ENCODE measurements at places on chromosomes 6 and 20.

GRCh38 chr20:63778034-63778752 is 38.6 kb downstream of the SLC2A4RG start:
- no peak for DNase-seq

DNA sequence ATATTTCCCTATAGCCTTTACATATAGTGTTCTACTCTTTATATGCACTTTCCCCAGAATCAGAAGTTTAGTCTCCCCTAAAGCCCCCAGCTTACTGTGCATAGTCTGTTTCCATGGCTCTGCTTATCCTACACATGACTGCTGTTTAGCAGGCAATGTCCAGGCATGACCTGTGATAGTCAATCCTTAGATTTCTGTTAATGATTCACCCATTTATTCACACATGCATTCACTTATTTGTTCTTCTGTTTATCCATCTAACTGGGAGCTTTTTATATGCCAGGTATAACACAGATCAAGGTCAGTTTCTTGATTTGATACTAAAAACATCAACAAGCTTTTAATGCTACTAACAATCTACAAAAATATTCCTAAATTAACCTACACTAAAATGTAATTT is 300.8 kb downstream of the PHF3 start:
- no peak for DNase-seq

GRCh38 chr6:140138311-140139010 is 764.0 kb upstream of the CITED2 start:
- no peak for DNase-seq

GRCh38 chr6:166228839-166229528 is 61.3 kb upstream of the TBXT start:
- no peak for DNase-seq

GRCh38 chr6:121868206-121868605 is 432.8 kb downstream of the GJA1 start:
- DNase-seq: no peak

DNA sequence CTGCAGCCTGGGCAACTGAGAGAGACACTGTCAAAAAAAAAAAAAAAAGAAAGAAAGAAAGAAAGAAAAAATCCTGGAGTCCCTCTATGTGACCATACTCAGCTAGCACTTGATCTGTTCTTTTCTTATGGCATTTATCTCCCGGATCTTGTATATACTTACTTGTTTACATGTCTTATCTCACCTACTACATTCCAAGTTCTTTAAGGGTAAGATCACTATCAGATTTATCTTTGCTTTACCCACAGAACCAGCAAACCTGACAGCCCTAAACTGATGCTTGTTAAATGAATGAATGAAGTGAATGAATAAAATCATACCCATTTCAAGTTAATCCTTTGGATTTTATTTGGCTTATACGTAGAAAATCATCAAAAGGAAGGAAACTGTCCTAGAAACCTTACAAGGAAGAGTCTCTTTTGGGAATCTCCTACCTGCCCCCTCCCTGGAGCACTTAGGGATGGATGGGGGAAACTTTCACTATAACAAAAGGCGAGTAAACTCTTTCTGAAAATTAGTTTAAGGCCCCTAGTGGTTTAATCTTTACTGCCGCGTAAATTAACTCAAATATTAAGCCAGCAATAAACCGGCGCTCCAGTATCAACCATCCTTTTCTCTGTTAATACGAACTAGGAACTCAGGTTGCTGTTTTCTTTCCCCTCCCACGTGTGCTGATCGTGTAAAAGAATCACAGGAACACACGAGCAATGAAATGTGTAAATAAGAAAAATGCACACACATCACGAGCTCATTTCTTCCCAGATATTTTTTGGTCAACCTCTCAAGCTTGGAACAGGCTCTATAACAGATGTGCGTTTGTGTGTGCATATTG is 1.3 kb upstream of the UTRN start:
- no peak for DNase-seq

GRCh38 chr6:112332274-112332673 is 14.9 kb upstream of the RFPL4B start:
- no peak for DNase-seq

DNA sequence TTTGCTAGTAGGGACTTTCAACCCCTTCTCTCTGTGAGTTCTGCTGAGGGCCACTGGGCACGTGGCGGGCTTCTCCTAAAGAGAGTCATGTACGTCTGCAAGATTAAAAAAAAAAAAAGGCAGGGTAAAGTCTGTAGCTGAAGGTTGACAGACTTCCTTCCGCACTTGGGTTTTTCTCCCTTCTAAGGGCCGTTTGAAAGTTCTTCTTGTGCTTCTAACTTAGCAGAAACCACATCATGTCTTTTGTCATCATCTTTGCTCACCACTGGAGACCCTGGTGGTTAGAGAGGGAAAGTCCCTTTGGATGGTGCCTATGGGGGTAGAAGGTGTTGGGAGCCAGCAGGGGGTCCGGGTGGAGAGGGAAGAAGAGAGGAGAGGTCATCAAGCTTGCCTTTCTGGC is 31.4 kb downstream of the PRDM1 start:
- no peak for DNase-seq

GRCh38 chr6:55174211-55175026 is at the start of gene HCRTR2:
TSS of gene HCRTR2 (plus strand) at chr6:55174515. CDS start at chr6:55174588, 73 bp downstream.
- DNase-seq: no peak

- no peak for DNase-seq
These were observed 6.6 kb downstream of the HTR1B start for GRCh38 chr6:77456531-77457248.

- no peak for DNase-seq
These were observed 129.3 kb upstream of the PTCHD4 start for GRCh38 chr6:48240287-48240686.

DNA sequence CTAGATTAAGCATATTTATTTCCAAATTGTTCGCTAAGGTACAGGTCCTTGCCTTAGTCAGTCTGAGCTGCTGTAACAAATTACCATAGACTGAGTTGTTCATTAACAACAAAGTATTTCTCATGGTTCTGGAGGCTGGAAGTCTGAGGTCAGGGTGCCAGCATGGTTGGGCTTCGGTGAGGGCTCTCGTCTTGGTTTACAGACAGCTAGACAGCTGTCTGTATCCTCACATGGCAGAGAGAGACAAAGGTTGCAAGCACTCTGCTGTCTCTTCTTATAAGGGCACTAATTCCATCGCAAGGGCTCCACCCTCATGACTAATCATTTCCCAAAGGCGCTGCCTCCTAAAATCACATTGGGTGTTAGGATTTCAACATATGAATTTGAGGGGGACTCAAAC is 115.3 kb upstream of the GMDS start:
- no peak for DNase-seq

GRCh38 chr20:3843490-3843889 is 3.1 kb upstream of the MAVS start:
- DNase-seq: peak; percentile 18

DNA sequence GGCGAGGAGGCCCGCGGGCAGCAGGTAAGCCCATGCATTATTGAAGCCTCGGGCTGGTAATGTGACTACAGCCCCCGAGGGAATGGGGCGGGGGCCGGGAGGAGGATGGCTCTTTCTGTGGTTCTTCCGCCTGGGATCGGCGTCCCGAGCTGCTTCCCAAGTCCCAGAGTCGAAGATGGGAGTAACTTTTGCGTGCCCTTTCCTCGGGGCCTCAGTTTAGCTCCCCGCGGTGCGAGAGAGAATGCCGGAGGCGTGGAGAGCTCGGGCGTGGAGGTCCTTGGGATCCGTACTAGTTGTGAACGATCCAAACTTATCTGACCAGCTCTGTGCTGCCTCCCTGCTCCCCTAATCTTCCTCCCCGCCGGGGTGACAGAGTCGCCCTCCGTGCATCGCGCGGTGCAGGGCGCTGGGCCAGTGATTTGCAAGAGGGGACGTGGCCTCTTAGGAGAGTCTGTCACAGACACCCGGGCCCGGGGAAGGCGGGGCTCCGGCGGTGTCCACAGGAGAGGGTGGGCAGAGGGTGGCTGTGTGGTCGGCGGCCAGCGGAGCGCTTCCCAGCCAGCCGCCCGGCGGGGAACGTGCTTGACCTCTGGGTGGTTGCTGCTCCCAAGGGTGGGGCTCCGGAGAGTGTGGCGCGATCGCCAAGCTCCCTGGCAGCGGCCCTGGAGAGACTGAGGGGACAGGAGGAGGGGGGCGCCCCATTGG is 815 bp downstream of the UTRN start:
- peak; percentile 83 for DNase-seq

- DNase-seq: no peak
These were observed 58.6 kb downstream of the PHACTR3 start for GRCh38 chr20:59662856-59663512.

GRCh38 chr20:54189630-54190029 is 15.8 kb upstream of the CYP24A1 start:
- no peak for DNase-seq

DNA sequence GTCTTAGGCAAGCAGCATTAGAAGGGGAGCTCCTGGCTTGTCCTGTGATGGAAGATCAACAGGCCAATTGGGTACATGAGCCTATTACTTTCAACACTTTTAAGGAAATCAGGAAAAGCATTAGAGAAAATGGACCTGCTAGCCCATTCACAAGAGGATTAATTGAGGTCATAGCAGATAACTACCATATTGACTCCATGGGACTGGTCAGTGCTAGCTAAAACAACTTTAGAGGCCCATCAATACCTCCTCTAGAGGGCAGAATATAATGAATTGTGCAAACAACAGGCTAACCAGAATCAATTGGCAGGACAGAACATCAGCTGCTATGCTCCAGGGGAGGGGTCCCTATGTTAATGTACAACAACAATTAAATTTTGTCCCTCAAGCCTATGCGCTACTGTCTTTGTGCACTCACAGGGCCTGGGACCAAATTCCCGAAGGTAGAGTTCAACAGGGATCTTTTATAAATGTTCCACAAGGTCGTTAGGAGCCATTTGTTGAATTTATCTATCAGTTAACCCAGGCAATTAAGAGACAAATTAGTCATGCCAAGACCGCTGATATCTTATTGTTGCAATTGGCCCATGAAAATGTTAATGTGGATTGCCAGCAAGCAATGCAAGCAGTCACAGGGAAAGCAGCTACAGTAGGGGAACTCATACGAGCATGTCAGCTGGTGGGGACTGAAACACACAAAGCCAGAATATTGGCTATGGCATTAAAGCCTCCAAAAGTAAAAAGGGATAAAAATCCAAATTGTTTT is 106.6 kb upstream of the BTN3A2 start:
- DNase-seq: no peak

- DNase-seq: no peak
These were observed 52.5 kb downstream of the HLA-A start for GRCh38 chr6:29994826-29995225.

GRCh38 chr6:105994118-105994590 is 92.0 kb upstream of the PRDM1 start:
- peak; percentile 30 for DNase-seq

DNA sequence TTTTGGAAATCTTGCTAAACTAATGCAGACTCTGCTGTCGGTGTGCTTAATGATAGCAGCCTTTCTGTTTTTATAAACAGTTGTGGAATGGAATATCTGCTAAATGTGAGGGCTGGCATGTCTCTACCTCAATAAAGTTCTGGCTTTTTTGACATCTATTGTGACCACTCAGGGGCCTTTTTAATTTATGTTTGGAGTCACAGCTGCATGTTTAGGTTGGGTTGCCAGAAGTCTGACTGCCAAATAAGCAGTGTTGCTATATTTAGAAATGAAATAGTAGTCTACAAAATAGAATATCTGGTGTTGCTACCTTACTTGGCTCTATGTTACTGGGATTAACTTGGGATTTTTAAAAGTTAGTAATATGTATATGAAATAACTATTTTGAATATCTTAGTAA is 125.1 kb upstream of the LOC128125822 start:
- no peak for DNase-seq

DNA sequence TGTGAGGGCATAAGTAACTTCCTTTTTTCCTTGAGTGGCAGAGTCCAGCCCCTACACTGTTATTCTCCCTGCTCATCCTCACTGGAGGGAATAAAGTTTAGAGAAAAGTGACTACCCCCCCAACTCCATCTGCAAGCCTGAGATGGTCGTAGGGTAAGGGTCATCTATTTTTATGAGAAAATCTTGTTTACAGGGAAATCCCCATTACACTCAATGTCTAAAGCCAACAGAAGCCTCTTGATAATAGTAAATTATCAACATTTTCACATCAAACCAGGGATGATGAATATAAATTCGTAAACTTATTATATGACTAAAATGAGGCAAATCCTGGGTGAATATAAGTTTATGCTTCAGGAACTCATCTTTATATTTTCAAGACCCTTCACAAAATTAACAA is 174.0 kb upstream of the KCNK16 start:
- DNase-seq: no peak

All from femur (tissue), 1 donor.